NCI-H526 treated with DMSO at 0.1 percent for 48 hours (cell line): ENCODE measurements at places on chromosomes 7 and 10.

GRCh38 chr7:149598721-149599308, 101.2 kb upstream of the ZNF746 start:
- DNase-seq: no peak

DNA sequence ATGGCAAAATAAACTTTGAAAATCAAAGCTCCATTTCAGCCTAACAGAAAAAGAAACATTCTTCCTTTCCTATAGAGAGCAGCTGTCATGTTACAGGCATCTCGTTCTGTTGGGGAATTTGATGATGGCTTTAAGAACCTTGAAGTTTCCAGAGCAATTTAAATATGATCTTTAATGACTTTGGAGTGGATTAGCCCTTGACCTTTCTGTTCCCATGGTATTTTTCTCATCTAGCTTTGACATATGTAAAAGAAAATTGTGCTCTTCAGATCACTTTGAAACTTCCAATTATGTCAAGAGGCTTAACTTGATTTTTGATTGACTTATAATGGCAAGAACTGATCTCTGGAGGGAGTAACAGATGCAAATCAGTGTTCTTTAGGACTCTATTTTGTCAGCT, 157.6 kb upstream of the SEMA3E start:
- no peak for DNase-seq

DNA sequence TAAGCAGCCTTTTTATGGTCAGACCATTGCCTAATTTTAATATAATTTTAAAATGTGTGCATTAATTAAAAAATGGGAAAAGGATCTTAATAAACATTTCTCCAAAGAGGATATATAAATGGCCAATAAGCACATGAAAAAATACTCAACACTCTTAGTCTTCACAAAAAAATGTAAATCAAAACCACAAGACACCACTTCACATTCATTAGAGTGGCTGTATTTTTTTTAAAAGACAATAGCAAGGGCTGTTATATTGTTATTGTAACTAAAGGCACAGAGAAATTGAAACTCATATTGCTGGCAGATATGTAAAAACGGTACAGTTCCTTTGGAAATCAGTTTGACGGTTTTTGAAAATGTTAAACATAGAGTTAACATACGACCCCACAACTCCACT, 3.2 kb upstream of the CROT start:
- DNase-seq: no peak

- DNase-seq: no peak
These were observed 35.2 kb upstream of the ASAH2 start for GRCh38 chr10:50286517-50286916.

DNA sequence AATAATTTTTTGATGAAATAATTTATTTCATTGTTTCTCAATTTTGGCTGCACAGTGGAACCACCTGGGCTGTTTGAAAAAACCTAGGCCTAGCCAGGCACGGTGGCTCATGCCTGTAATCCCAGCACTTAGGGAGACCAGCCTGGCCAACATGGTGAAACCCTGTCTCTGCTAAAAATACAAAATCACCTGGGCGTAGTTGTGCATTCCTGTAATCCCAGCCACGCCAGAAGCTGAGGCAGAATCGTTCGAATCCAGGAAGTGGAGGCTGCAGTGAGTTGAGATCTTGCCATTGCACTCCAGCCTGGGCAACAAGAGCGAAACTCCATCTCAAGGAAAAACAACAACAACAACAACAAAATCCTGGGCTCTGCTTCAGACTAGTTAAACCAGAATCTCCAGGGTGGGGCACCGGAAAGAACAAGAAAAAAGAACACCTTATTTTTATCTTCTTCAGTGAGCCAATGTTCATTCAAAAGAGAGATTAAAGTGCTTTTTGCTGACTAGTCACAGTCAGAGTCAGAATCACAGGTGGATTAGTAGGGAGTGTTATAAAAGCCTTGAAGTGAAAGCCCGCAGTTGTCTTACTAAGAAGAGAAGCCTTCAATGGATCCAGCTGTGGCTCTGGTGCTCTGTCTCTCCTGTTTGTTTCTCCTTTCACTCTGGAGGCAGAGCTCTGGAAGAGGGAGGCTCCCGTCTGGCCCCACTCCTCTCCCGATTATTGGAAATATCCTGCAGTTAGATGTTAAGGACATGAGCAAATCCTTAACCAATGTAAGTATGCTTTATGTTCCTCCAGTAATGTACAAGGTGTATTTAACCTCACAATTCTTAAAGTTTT, at the start of gene CYP2C18:
TSS of gene CYP2C18 (plus strand) at position 516 of the 841 bp plus-strand sequence. CDS start at position 607, 91 bp downstream.
- no peak for DNase-seq

DNA sequence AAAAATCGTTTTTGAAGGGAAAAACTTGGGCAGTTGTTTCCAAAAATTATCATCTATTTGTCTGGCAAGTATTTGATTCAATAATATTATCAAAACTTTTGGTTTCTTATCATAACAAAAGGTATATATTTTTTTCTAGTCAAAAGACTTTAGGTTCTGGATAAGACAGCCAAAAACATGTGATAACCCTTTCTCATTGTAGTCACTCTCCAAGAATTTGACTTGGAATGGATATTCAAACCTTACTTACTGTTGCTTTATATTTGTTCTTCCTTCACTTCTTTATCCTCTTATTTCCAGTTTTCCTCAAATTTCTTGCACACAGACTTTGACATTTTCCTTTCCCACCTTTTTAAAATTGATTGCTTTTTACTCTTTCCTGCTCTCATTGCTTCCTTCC, 140.9 kb upstream of the FAM3C start:
- no peak for DNase-seq

DNA sequence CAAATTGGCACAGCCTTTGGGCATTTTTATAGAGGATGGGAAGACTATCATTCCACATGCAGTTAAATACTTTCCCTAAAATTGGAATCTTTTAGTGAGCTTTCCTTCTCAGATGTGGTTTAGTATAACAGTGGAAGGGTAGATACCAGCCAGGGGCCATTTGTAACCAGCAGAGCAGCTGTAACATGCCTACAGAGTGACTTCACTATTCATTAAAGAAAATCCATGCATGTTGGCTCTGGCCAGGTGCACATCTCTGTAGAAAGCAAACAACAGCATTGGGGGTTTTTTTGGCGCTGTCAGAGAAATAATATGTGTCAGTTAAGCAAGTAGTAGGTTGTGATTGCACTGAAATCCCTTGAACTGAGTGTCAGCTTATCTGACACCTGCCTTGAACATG, 115.6 kb downstream of the LHFPL3 start:
- no peak for DNase-seq

- DNase-seq: no peak
These were observed 437.1 kb downstream of the LRMDA start for GRCh38 chr10:75868574-75868973.

DNA sequence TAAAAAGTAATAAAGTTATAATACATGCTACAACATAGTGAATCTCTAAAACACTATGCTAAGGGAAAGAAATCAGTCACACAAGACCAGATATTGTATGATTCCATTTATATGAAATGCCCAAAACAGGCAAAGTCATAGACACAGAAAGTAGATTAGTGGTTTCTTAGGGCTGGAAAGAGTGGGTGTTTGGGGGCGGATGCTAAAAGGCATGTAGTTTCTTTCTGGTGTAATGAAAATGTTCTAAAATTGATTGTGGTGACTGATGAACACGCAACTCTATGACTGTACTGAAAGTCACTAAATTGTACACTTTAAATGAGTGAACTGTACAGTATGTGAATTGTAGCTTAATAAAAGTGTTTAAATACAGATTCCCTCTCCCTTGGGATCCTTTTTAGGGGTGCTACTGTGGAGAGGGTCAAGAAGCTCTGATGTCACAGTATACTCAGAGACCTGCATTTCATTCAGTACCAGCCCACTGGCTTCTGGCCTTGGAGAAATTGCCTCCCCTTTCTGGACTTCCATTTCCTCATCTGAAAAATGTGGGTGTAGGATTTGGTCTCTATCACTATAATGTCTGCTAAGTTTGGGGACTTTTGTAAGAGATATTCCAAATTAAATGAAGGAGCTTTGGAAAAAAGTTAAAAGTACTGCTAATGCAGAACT, 46.4 kb downstream of the AOAH start:
- no peak for DNase-seq

GRCh38 chr7:122675011-122675410, 23.9 kb downstream of the RNF133 start:
- DNase-seq: no peak

GRCh38 chr10:1594372-1595241, 142.7 kb downstream of the ADARB2 start:
- no peak for DNase-seq

DNA sequence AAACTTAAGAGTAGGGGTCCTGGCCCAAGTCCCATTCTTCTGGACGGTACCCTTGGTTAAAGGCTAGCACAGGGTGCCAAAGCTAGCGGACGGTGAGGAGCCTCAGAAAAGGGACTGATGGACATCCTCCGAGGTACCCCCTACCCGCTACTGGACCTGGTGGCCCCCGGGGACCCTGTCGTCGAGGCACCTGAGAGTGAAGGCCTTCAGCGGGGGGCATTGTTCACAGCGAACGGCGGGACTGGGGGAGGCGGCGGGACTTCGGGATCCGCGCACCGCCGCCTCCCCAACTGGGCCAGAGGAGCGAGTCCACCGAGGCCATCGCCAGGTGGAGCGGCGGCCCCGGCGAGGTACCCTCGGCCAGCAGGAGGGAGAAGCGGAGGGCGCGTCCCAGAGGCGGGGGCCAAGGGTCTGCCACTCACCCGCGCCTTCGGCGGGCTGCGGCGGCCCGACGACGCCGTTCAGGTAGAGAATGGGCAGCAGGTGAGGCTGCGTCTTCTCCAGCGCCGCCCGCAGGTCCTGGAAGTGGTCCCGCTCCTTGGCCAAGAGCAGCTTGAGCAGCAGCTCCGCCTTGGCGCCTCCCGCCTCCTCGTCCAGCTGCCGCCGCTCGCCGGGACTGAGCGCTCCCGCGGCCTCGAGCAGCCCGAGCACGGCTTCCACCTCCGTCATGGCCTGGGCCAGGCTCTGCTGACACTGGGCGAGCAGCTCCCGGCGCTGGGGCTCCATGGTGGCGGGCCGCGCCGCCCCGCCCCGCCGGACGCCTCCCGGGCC, 575 bp downstream of the DLG5 start:
- DNase-seq: no peak

DNA sequence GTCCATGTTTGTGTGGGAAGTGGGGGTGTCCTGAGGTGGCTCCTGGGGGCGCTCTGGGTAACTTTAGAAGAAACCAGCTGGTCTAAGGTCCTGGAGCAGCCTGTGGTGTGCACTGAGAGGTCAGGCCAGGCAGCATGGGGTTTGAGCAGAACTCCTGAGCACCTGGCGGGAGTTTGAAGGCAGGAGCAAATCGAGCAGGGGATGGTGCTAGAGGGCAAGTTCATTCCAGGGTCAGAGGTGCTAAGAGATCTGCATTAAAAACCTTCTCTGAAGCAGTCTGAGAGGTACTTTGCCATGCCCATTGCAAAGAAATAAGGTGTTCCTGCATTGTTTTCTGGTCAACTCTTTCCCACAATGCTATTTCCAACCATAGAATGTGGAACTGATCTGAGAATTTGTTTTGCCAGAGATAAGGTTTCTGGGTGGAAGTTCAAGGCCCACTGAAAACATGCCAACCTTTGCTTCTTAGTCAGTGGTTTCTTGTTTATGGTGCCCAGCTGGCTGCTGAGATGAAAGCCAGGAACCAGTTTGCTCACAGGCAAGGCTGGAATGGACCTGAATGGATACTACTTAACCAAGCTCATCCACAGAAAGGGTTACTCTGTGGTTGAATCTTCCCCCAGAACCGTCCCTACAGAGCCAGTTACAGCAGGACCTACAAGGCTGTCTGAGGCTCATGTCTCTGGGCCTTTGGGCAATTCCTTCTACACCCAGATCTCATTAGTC, 136.3 kb upstream of the TMEM72 start:
- DNase-seq: no peak

DNA sequence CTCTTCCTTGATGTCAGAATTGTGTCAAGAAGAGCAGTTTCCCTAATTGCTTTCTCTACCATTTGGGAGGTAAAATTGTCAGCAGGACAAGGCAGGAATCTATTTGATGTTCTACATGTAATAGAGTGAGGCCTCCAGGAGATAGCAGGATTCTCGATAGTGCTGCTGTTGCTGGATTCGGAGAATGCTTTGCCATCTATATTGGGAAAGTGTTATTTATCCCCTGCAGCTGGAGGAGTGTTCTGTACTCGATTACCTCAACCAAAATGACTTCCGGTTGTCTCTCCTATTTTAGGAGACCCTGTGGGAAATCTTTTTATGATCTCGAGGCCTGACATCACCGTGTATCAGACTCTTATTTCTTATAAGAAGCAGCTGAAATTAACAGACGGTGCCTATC, 217.1 kb downstream of the TMEM178B start:
- no peak for DNase-seq

GRCh38 chr7:4139656-4140625, 542.2 kb upstream of the FOXK1 start:
- no peak for DNase-seq

- DNase-seq: no peak
These were observed 213.2 kb downstream of the ZMYND11 start for GRCh38 chr10:348456-348855.

GRCh38 chr10:117609796-117610170, 67.2 kb downstream of the EMX2 start:
- DNase-seq: no peak

- no peak for DNase-seq
These were observed 23.0 kb upstream of the GRID1 start for GRCh38 chr10:86389441-86390193.

- DNase-seq: no peak
These were observed 131.8 kb downstream of the BMPER start for GRCh38 chr7:34036972-34037792.

GRCh38 chr7:25727876-25728275, 424.1 kb upstream of the NFE2L3 start:
- DNase-seq: no peak

DNA sequence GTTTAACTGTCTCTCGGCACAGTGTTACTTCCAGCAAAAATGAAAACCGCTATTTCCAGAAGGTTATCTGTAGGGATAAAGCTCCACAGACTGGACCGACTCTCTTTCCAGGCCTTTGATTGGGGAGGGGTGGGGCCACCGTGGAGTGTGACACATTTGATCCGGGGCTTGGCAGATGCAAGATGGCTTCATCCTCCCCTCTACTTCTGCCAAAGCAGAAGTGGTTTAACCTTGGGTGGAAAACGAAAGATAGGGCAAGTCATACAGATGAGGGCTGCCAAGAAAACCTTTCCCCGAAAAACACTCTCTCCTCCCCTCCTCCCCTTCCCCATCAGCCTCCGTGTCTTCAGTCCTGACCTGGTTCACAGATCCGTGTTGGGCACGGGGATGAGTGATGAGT, 139.7 kb upstream of the SH2B2 start:
- no peak for DNase-seq

- no peak for DNase-seq
These were observed 246.0 kb upstream of the NFE2L3 start for GRCh38 chr7:25906003-25906402.

DNA sequence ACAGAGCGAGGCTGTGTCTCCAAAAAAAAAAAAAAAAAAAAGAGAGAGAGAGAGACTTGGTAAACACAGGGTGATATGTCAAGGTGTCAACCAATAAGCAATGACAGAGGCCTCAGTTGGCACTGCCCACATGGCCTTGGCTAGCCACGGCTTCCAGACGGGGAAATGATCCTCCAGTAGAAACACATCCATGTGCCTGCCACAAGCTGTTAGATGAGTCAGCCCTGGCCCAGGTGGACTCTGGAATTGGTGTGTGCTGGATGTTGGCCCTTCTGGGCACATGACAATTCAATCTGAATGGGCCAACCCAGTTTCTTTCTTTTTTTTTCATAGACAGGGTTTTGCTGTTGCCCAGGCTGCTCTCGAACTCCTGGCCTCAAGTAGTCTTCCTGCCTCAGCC, 13.7 kb downstream of the RFC2 start:
- no peak for DNase-seq

GRCh38 chr7:91397612-91398011, 133.4 kb downstream of the FZD1 start:
- DNase-seq: no peak
